ENCODE measurements at places on chromosomes 3 and 15. TPM values are rescaled to one million over a fixed set of nuclear protein-coding genes. Genes with fewer than 3 reads are reported as not detected.

The TEX55 gene
- not detected for total RNA-seq

The SMCO1 gene
- not detected for total RNA-seq

The NTRK3 gene
- total RNA-seq: 1.2 TPM

The PLA2G4B gene
- 1.5 TPM for total RNA-seq

The HYAL1 gene
- 0.42 TPM for total RNA-seq

The SRGAP3 gene
- 1.5 TPM for total RNA-seq

The TMCO5A gene
- not detected for total RNA-seq

The PSTPIP1 gene
- not detected for total RNA-seq

The DPPA2 gene
- total RNA-seq: not detected

The GREM1 gene
- 41.6 TPM for total RNA-seq

The UBXN7 gene
- 25.1 TPM for total RNA-seq
